Activated naive CD8-positive, alpha-beta T cell treated with anti-CD3 and anti-CD28 coated beads, Interleukin-2, amount 50 U/mL, for 24 hours (primary cell): ENCODE measurements at places on chromosomes 3 and 15.

- DNase-seq: no peak
Observed at GRCh38 chr3:81545572-81545971, 215.9 kb downstream of the GBE1 start.

DNA sequence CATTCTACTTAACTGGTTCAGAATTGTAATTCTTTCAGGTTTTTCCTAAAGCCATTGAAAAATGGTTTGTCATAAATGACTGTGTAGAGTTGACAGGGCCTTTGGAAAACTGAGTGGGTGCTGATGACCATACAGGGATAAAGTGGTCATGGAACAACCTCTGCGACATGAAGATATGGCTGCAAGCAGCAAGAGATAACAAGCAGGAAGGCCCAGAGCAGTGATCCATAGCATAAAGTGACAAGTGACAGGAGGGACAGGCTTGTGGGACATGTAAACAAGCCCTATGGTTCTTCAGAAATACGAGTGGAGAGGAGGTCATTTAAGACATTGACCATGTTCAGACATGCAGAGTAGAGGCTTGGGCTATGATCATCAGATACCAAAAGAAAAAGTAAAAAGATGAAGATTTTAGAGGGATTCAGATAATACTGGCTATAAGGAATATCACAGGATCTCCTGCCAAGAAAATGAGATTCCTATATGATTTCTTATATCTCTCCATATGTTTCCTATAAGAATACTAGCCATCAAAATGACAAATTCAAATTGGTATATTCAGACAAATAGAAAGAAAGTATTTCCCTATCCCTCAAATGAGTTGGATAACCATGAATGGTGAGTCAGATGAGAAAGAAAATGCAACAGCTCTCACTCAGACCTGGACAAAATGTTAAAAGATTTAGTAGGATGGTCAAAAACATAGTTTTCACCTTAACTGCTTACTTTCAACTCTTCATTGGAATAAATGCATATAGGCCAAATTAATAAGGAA is 827.6 kb upstream of the CFAP20DC start:
- no peak for DNase-seq

- peak; percentile 2 for DNase-seq
Observed at GRCh38 chr3:39668420-39668819, 141.0 kb upstream of the MYRIP start.

DNA sequence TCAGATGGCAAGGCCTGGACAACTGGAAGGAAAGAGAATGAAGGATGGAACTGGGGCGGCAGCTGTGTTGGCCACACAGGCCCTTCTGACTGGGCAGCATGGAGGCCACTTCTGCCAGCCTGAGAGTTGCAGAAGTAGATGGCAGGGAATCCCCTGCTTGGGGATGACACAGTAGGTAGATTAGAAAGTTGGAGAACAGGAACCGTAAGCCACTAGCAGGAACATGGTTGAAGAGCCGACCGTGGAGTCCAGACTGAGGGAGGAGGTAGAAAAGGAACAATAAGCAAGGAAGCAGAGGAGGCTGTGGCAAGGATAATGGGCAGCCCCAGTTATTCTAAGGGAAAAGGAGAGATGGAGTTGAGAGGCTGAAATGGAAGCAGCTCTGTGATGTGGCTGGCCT is 26.4 kb upstream of the ZNF774 start:
- DNase-seq: no peak

- DNase-seq: no peak
Observed at GRCh38 chr15:48298914-48299313, 32.3 kb upstream of the DUT start.

DNA sequence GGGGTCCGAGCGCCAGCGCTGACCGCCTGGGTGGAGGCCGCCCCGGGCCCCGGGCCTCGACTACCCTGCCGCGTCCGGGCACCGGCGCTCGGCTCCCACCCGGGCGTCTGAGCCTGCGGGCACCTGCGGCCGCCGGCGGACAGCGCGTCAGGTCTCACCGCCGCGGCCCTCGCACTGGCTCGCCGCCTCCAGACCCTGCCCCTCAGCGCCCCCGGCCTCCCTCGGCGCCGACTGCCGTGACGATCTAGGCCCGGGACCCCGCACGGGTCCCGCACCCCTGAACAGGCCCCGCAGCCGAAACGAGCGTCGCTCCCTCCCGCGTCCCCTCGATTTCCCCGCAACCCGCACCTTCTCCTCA is 297 bp downstream of the PRC1 start:
- DNase-seq: peak; percentile 15

GRCh38 chr3:156657862-156658731 is 16.3 kb upstream of the TIPARP start:
- no peak for DNase-seq

- peak; percentile 84 for DNase-seq
Observed at GRCh38 chr3:32781211-32781968, 36.4 kb upstream of the TRIM71 start.

- DNase-seq: peak; percentile 48
Observed at GRCh38 chr3:15637131-15637951, 35.8 kb downstream of the BTD start.

- DNase-seq: no peak
Observed at GRCh38 chr15:33846862-33847261, 121.4 kb upstream of the CHRM5 start.

DNA sequence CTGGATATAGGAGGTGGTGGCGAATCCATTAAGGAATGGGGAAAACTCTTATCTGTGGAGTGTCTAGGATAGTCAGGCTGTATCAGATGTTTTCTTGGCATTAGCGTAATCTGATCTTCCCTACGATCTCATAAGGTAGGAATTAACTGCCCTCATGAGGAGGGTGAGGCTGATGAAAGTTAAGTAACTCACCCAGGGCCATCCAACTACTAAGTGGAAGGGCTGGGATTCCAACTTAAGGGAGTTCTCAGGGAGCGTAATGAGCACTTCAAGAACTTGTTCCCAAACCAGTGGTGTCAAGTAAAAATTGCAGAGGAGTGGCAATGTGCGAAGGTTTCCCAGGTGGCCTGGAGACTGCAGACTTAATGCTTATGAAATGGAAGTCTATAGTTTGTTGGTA is 55.9 kb upstream of the OSBPL11 start:
- no peak for DNase-seq

DNA sequence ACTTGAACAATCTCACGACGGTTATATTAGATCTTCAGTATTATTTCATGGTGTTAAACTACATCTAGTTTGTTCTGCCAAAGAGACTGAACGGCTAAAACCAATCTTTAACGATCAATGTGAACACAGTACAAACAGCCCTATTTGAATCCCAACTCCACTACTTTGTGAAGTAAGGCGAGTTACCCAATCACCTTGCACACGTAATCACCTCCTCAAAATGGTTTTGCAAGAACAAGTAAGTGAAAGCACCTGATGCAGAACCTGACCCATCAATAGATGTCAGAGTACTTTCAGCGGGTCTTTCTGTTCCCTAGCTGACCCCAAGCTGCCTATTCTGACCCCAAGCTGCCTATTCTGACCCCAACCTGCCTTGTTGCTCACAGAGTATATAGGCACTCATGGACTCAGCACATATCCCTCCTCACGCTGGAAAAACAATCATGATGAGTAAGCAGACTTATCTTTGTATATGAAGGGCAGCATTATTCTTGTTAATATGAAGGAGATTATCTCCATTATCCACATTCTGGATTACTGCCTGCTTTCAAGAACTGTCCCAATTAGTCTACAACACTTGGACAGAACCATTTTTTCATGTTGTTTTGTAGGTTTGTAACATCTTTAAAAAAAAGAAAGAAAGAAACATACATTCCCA is 3.7 kb downstream of the KPNA1 start:
- no peak for DNase-seq

DNA sequence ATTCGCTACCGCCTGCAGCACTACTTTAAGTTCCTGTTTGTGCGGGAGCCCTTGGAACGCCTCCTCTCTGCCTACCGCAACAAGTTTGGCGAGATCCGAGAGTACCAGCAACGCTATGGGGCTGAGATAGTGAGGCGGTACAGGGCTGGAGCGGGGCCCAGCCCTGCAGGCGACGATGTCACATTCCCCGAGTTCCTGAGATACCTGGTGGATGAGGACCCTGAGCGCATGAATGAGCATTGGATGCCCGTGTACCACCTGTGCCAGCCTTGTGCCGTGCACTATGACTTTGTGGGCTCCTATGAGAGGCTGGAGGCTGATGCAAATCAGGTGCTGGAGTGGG is 995 bp downstream of the CHST14 start:
- DNase-seq: peak; percentile 21

DNA sequence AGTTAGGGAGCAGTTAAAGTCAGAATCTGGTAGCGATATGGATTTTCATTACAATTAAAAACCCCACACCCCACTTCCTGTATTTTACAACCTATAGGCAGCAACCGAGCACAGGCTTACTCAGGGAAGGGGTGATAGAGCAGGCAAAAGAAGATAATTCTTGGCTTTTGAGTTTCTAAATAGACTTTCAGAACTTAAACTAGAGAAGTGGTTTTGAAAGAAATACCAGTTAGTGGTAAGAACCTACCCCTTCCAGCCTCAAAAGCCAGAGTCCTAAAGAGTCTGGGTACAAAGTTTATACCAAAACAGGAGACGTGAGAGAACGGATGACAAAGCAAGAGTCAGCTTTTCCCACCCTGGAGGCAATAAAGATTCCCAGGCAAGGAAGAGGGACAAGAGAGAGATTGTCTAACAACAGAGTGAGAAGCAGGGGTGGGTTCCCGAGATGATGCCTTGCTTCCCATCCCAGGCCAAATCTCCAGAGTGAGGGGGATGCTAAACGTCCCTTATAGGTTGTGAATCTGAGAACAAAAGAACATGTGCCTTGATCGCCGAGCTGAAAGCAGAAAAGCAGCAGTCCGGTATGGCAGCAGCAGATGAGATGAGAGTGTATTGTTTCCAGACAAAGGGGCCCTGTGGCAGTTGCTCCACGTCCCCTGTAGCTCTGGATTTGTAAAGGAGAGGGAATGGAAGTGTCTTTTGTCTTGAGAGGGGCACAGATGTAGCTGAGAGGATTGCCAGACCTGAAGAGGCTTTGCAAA is 36.8 kb downstream of the KLHL6 start:
- DNase-seq: no peak

- DNase-seq: no peak
Observed at GRCh38 chr3:53677413-53677812, 168.8 kb downstream of the CHDH start.

DNA sequence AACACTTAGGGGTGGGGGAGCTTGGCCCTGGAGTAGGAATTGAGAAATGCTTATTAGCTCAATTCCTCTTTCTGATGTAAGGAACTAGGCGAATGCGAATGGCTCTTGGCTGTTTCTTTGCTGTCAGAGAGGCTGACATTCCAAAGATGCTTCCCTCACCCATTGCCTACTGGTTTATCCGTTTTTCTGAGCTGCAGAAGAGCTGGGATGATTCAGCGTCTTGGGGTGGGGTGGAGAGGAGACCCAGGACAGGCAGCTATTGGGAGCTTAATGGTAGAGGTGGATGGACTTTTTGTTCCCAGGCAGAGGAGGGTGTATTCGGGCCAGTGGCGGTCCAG is 9.8 kb downstream of the PLEKHO2 start:
- DNase-seq: no peak

GRCh38 chr3:25904206-25904605 is 114.3 kb downstream of the OXSM start:
- no peak for DNase-seq
